T-cell (primary cell): ENCODE measurements at places on chromosomes 4 and X.

GRCh38 chrX:92230628-92231027 is 451.5 kb downstream of the PCDH11X start:
- DNase-seq, result no peak

DNA sequence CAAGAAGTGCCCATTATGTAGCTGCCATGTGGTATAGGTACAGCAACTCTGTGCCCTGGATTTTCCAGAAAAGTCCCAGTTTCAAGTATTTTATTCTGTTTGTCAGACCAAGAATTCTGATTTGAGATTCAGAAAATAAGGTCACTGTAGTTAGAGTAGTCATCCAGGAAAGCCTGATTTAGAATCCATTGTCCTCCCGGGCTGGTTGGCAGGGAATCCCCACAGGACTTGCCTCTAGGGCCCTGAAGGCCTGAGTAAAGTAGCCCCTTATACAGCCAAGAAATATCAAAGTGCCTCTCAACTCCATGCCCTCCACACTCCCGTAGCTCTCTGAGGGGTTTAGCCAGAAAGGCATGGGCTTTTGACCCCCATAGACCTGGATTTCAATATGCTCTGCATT is 36.3 kb downstream of the RTL5 start:
- DNase-seq, result no peak

- DNase-seq, result no peak
These were observed 220.6 kb upstream of the ZC4H2 start for GRCh38 chrX:65196758-65197360.

DNA sequence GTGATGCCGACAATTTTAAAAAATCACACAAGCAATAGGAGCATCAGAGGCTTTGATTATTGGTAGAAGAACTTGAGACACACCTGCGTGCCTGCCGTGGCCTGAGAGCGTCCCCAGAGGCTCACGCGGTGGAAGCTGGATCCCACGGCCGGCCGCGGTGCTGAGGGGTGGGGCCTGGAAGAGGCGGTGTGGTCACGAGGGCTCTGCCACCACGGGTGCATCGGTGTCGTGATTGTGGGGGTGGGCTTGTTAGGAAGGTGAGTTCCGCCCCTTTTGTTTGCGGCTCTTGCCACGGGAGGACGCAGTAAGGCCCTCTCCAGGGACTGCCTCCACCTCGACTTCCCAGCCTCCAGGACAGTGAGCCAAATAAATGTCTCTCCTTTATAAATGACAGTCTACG is 77.2 kb upstream of the ADRA2C start:
- no peak for DNase-seq

DNA sequence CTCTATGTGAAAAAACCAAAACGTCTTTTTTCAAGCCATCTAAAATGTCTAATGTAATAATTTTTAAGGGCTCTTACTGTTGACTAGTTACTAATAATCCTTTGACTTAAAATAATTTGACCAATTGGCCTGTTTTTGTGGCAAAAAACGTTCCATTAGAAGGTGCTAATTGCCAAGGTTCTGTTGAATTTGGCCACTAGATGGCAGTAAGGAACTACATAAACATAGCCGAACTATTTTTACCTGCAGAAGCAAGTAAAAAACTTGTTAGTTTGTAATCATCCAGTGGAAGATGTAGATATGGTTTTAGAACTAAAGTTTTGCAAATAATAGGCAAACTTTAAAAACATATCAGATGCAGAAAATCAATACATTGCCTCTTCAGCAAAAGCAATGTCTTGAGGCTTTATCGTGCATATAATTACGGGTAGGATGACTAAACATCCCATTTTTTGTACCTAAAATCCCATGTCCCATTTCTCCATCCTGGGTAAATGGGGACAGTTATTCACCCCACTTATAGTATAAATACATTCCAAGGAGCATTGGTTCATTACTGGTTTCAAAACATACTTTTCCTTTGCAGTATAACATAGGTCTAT is 57.6 kb downstream of the PROM1 start:
- no peak for DNase-seq

- DNase-seq, result no peak
These were observed 87.5 kb downstream of the GLRA2 start for GRCh38 chrX:14616836-14617235.

DNA sequence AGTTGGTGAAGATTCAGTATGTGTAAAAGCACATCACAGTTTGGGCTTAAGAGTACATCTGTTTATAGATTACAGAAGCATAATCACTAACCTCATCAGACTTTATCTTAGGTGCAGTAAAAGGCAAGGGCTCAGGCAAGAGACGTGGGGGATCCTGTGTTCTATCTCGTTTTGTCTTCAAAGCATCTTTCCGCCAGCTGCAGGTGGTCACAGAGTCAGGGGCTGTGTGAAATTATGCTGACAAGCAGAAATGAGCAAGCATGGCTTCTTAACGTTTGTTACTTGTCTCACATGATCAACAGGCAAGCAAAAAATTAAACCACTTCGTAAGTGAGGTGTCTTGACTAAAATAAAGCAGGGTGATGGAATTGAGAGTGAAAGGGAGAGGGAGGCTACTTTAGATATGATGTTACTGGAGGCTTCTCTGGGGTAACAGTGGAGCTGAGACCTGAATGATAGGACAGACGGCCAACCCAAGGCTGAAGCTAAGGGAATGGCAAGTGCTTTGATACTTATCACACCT is 1.4 kb upstream of the TEC start:
- DNase-seq, result no peak
